ENCODE measurements at places on chromosomes 12 and 14.

DNA sequence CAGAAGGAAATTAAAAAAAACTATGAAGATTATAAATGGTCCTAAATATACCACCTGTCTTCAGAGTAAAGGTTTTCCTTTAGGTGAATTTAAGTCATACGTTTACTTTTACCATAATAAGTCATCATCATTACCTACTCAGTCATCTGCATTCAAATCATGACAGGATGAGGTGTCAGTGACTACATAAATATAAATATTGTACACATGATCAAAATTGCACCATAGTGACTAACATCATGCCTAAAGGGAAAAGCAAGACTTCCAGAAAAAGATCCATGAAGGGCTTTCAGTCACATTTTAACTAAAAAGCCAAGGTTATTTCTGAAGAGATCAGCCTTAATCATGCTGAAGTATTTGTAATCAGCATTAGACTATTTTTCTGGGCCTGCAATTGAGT is 759.9 kb upstream of the FLRT2 start:
- no peak overlapping the region for H3K27ac ChIP-seq
- H3K4me3 ChIP-seq = no peak overlapping the region
- no peaks in the 10 kb centered on the region for H3K4me1 ChIP-seq
- no peaks in the 10 kb centered on the region for H3K36me3 ChIP-seq
- DNase-seq = no peak

DNA sequence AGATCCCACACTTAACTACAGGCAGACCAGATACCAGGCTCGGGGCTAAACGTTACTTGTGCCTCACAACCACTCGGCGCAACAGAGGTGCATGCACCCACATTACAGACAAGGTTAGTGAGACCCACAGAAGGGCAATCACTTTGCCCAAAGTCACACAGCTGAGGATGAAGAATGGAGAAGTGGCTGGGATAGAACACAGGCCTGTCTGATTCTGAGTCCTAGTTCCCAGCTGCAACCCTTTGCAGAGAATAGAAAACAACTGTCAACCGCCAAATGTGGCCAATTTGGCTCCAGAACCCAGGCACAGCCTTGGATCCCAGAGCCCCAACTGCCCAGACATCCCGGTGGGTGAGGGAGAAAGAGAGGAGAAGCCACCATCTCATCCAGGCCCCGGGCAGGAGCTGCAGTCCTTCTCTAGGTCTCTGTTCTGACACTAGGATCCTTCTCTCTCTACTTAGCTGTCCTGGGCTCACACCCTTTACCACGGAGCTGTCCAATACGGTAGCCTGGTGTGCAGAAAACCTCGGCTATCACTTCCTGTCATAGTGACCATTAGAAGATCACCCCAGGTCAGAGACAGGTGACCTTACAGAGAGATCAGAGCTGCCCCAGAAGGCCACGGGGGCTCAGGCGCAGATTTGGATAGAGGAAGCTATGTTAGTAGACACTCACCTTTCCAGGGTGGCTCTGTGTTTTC is 59.1 kb downstream of the FAM222A start:
- H3K4me3 ChIP-seq = no peak overlapping the region
- peaks cover 2% of the 10 kb centered on the region for H3K4me1 ChIP-seq
- no peak for DNase-seq
- no peak overlapping the region for H3K27ac ChIP-seq
- H3K27me3 ChIP-seq = no peaks in the 10 kb centered on the region
- H3K36me3 ChIP-seq = no peaks in the 10 kb centered on the region

DNA sequence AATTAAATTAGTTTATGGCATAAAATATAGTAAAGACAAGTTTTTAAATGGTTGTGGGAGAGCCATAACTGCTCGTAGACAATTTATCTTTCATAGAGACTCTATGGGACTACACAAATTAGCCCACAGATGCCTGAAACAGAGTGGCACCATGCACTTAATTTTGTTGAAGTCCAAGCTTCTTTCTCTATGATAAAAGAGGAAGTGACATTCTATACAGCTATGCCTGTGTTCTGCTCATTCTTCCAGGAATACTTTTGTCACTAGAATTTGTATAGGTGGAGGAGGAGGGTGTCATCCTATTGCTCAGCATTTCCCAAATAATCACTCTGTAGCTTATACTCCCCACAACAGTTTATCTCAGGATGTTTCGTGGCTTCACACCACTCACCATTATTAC is 43.7 kb upstream of the KICS2 start:
- DNase-seq = no peak
- no peaks in the 10 kb centered on the region for H3K27me3 ChIP-seq
- no peaks in the 10 kb centered on the region for H3K36me3 ChIP-seq
- H3K4me3 ChIP-seq = no peak overlapping the region
- no peak overlapping the region for H3K27ac ChIP-seq
- no peaks in the 10 kb centered on the region for H3K4me1 ChIP-seq

DNA sequence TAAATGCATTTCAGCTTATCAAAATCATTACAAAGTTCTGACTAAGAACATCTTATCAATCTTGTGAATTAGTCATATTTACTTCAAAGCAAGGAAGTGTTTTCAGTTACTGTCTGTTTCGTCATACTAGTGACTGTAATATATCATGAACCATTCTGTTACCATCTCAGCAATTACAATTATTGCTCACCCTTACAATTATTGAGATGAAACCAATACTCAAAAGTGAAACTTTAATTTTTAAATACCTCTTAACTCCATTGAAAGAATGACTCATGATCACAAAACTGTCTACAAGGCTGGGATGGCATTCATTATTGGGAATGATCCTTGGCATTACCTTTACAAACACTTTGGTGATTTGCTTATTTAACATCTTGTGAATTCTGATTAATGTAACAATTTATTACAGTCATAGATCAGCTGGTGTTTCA is 90.3 kb downstream of the RPS6KA5 start:
- H3K4me1 ChIP-seq = no peaks in the 10 kb centered on the region
- H3K36me3 ChIP-seq = no peaks in the 10 kb centered on the region
- no peak for DNase-seq

DNA sequence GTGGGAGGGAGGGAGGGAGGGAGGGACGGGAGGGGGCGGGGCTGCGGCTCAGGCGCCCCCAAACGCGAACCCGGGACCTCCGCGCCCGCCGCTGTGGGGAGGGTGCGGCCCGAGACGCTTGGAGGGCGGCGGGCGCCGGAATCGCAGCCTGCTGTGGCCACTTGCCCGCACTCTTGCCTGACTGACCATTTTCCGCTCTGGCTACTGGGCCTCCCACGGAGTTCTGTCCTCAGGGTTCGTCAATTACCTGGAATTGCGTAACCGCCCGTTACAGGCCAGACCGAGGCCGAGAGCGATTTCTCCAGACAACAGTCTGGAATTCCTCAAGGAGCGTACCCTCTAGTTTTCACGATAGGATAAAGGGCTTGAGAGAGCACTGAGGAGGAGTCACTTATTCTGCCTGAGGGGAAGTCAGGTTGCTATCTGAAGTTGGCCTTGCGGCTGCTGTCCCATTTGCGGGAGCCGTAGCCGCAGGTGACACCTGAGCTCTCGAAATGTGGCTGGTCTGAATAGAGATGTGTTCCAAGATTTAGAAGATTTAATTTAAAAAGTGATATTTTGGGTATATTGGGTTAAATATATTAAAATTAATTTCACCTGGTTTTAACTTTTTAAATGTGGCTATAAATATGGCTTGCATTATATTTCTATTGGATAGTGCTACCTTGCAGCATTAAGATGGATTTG is 446 bp upstream of the ZNF641 start:
- peak overlapping the region; percentile 96 for H3K4me3 ChIP-seq
- no peaks in the 10 kb centered on the region for H3K4me1 ChIP-seq
- no peak overlapping the region for H3K27ac ChIP-seq
- peak; percentile 18 for DNase-seq
- no peaks in the 10 kb centered on the region for H3K36me3 ChIP-seq
- H3K27me3 ChIP-seq = no peaks in the 10 kb centered on the region

DNA sequence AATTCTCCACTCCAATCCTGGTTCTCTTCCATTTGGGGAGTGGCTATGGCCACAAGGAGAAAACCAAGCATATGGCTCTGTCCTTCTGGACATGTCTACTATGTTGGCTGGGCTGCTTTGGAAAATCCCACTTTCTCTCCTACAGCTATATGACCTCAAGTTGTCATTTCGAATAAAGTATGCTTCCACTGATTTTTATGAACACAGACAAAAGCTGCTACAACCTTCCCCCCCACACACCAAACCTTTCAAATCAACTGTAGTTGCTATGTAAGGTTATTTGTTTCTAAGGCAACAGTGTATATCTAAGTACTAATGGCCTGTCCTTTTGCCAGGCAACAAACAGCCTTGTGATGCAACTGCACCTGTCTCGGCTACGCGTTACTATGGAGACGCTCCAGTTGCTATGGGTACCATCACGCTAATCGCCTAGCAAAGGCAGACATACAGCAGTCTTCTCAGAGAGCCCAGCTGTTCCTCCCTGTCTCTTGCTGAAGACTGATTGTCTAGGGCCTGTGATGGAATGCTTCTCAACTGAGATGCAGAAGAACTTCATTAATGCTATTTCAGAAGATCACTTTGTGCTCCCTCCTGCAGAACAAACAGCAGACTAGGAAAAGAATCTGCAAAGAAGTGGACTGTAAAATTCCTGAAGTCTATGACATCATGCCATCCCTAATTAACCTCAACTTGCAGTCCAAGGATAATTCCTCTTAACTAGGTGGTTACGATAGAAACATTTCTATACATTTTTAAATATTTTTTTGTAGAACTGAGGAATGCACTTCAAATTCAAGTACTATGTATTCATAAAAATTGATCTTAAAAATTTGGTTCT is 67.6 kb downstream of the FOXN3 start:
- H3K4me1 ChIP-seq = peaks cover 6% of the 10 kb centered on the region
- H3K27ac ChIP-seq = no peak overlapping the region

DNA sequence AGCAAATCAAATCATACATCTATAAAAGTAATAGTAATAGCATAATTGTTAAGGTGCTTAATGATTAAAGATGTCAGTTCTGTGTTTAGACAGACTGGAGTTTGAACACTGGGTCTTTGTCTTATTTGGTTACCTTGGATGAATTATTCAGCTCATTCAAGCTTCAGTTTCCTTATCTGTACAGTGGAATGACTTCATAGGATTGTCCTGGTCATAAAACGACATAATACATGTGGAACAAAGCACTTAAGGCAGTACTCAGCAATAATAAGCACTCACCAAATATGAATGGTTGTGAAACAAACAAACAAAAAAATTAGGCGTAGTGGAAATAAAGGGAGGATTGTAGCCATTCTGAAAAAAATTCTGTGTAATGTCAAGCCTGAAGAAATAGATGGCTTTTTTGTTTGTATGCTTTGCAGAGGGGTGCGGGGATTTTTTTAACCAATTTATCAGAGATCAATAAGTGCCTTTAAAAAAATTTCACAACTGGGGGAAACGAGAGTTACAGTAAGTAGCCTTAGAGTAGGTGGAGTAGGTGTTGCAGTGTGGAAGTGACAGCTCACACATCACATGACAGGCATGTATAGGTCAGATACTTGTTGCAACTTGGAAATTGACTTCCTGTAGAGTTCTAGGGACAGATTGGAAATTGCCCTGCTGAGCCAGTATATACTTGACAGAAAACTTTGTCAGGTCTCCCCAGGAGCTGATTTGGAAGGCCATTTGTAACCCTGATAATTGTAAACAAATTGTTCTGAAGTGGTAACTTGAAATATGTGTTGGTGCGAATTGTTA is 157.7 kb downstream of the SLC15A5 start:
- H3K4me1 ChIP-seq = peaks cover 2% of the 10 kb centered on the region
- no peak for DNase-seq
- no peaks in the 10 kb centered on the region for H3K27me3 ChIP-seq

- no peak overlapping the region for H3K27ac ChIP-seq
- no peaks in the 10 kb centered on the region for H3K4me1 ChIP-seq
- H3K27me3 ChIP-seq = no peaks in the 10 kb centered on the region
- DNase-seq = no peak
Measured at GRCh38 chr14:36020120-36021029, 156.1 kb downstream of the PTCSC3 start.

All from iPS DF 6.9 (cell line).